Articular chondrocyte of knee joint (primary cell): ENCODE measurements at places on chromosomes 6 and 20. TPM values are rescaled to one million over a fixed set of nuclear protein-coding genes. Genes with fewer than 3 reads are reported as not detected.

SYTL3 gene
- total RNA-seq, result 1.9 and 2.2 TPM in 2 replicates

SERPINB6 gene
- total RNA-seq, result 95.3 and 102 TPM in 2 replicates

C6orf58 gene
- not detected in 2 replicates for total RNA-seq

RRAGD gene
- 8.5 and 17.2 TPM in 2 replicates for total RNA-seq

ROS1 gene
- total RNA-seq, result 2.5 and 3.7 TPM in 2 replicates

SIRPB1 gene
- not detected in 2 replicates for total RNA-seq

NT5E gene
- total RNA-seq, result 499 and 602 TPM in 2 replicates

GRM1 gene
- 0.22 and 0.26 TPM in 2 replicates for total RNA-seq

PLCB1 gene
- 15.4 and 41.6 TPM in 2 replicates for total RNA-seq

SPTLC3 gene
- 36.5 and 48.1 TPM in 2 replicates for total RNA-seq

RNF39 gene
- total RNA-seq, result not detected in 2 replicates

KHDC1L gene
- total RNA-seq, result 0.26 and 0.54 TPM in 2 replicates

F13A1 gene
- 0.13 and 0.54 TPM in 2 replicates for total RNA-seq

VSTM2L gene
- 1.4 and 1.6 TPM in 2 replicates for total RNA-seq

ANKEF1 gene
- total RNA-seq, result 1.4 and 1.9 TPM in 2 replicates

PRR18 gene
- 0.13 TPM in 1 of 2 replicates, not detected in the other for total RNA-seq

TULP4 gene
- 160 and 165 TPM in 2 replicates for total RNA-seq

RAB44 gene
- under 0.01 and 0.13 TPM in 2 replicates for total RNA-seq

RFX6 gene
- total RNA-seq, result not detected in 2 replicates

GNAS-AS1 gene
- 0.32 and 0.39 TPM in 2 replicates for total RNA-seq

GATA5 gene
- total RNA-seq, result not detected in 2 replicates

BPIFA1 gene
- not detected in 2 replicates for total RNA-seq

SPATA25 gene
- total RNA-seq, result 0.76 and 1.6 TPM in 2 replicates

KIF25 gene
- not detected in 2 replicates for total RNA-seq

PBOV1 gene
- total RNA-seq, result not detected in 2 replicates

DOK5 gene
- total RNA-seq, result 22.9 and 31.6 TPM in 2 replicates

MAFB gene
- total RNA-seq, result 32.5 and 32.9 TPM in 2 replicates

NRSN1 gene
- total RNA-seq, result not detected in 2 replicates

SAMD5 gene
- total RNA-seq, result 1.8 and 2.8 TPM in 2 replicates

OR2B3 gene
- not detected in 2 replicates for total RNA-seq
